ENCODE measurements at places on chromosomes 2 and 18.

GRCh38 chr2:168201584-168202116 is 45.7 kb downstream of the STK39 start:
- DNase-seq = no peak

DNA sequence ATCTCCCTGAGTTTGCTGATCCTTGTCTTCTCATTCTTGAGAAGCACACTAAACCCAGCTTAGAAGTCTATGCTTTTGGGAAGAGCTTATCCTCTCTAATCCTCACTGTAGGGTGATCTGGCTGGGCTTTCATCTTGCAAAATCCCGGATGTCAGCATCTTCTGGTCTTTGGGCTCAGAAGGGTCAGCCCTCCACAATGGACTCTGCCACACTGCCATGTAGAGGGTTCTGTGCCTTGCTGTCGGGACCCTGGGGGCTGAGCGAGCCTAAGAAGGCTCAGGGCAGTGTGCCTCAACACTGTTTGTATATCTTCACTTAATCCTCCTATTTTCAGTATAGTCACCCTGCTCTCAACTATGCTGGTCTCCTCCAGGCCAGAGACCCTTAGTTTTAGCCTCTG is 102.3 kb downstream of the TGIF1 start:
- no peak for DNase-seq

DNA sequence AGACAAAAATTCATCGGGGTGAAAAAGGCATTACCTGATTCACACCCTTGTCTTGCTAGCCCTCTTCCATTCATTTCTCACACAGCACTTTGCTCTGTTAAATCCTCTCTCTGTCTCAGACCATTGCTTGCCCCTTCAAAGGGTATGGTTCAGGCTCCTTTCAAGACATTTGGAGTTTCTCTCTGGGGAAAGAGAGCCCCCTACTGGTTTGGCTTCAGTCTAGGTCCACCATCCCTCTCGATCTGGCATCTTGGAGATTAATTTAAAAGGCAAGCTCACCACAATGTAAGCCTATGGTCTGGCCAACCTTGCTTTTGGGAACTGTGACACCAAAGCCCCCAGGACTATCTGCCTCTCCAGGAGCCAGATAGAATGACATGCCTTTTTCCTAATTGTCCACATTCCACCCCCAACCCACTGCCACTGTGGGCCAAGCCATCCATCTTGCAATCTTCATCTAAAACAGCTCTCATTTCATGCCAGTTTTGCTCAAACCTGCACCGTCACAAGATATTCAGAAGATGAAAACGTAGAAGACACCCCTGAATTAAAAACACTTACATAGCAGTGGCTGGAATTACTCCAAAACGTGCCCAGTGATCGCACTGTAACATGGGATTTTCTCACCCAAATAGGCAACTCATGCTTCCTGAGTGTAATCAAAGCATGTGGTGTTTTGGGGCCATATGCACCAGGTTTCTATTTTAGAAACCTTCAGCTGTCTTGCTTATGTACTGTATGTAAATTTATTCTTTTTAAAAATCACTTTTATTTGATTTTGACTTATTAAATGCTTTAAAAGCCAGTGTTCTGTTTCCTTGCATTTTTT is 93.9 kb downstream of the FARSB start:
- DNase-seq = peak; percentile 4

DNA sequence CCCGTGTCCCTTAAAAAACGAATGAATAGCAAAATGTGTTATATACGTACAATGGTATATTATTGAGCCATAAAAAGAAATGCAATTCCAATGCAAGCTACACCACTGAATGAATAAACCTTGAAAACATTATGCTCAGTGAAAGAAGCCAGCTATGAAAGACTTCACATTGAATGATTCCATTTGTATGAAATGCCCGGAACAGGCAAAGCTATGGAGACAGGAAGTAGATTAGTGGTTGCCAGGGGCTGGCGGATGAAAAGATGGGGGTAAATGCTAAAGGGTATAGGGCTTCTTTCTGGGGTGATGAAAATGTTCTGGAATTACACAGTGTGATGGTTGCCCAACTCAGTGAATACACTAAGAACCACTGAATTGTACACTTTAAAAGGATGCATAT is 113.3 kb downstream of the NOL10 start:
- DNase-seq = no peak

- no peak for DNase-seq
Measured at GRCh38 chr2:212337486-212338343, 200.9 kb downstream of the ERBB4 start.

DNA sequence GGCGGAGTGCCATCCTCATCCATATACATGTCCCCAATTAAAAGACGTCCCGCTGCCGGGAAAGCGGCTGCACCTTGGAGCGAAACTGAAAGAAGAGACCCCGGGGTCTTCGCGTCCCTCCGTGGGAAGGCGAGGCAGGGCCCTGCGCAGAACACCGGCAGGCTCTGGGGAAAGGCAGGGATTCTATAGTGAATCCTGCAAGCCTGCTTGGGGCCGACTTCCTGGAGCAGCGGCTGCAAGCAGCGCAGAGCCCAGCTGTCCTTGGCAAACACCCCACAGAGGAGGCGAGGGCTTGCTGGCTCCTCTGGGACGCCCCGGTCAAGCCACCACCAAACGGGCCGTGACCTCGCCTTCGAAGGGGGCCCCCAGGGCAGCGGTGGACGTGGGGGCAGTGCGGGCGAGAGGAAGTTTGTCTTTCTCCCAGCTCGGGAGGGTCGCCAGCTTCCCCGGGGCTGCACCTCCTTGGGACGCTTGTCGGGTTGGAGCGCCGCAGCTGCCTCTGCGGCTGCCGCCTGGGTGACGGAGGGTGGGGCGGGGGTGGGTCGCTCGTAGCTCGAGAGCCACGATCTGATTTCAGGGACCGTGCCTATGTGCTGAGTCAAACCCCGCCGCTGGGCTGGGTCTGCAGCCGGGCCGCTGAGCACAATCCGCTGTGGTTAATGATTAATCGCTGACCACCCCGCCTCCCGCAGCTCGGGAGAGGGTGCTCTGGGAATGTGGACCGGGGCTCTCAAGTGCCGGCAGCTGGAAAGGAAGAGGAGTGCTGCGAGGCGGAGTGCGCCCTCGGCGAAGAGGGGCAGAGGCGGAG is 486 bp upstream of the GPR39 start:
- DNase-seq = no peak

GRCh38 chr2:42029639-42030199 is 18.1 kb upstream of the PKDCC start:
- DNase-seq = no peak

DNA sequence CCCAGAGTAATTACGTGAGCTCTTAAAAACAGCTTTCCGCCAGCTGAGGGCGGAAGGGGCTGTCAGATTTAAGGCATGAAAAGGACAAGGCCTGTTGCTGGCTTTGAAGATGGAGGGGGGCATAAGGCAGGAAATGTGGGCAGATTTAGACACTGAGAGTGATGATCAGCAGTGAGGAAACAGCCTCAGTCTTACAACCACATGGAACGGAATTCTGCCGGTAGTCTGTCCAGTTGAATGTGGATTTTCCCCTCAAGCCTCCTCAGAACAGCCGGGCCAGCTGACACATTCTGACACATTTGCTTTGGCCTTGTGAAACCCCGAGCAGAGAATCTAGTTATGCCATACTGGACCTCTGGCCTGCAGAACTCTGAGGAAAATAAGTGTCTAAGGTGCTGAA is 16.6 kb downstream of the POLE4 start:
- no peak for DNase-seq

GRCh38 chr2:215404348-215405012 is 31.4 kb downstream of the FN1 start:
- no peak for DNase-seq

DNA sequence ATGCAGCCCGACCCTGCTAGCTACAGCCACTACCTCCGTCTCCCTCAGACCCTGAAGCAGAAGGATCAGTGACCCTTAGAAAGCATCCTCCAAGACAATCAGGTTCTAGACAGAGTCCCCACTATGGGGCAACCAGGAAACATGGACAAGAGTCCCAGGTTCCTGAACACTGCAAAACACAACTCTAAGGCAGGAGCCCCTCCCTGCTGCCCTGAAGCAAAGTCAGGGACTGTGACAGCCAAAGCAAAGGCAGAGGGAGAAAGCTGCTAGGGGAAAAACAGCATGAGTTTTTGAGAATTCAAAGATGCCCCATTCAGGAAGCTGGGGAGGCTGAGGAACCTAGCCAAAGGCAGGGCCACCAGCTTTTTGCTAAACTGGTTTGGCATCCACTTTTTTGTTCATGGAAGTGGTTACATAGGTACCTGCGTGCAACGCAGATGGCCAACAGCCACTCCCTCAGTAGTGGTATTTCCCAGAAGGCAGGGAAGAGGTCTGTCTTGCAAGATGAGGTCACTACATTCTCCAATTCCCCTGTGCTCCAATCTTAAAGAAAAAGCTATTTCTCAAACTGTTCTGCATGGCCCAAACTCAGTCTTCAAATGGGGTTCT is 33.2 kb downstream of the MYO5B start:
- no peak for DNase-seq

GRCh38 chr2:149606251-149606811 is 18.8 kb upstream of the MMADHC start:
- no peak for DNase-seq

- no peak for DNase-seq
Measured at GRCh38 chr2:70161069-70161534, 29.7 kb downstream of the C2orf42 start.
